ENCODE measurements at places on chromosomes 2 and 18.

- no peak for DNase-seq
Measured at GRCh38 chr2:219739066-219739465, 111.6 kb downstream of the SLC4A3 start.

DNA sequence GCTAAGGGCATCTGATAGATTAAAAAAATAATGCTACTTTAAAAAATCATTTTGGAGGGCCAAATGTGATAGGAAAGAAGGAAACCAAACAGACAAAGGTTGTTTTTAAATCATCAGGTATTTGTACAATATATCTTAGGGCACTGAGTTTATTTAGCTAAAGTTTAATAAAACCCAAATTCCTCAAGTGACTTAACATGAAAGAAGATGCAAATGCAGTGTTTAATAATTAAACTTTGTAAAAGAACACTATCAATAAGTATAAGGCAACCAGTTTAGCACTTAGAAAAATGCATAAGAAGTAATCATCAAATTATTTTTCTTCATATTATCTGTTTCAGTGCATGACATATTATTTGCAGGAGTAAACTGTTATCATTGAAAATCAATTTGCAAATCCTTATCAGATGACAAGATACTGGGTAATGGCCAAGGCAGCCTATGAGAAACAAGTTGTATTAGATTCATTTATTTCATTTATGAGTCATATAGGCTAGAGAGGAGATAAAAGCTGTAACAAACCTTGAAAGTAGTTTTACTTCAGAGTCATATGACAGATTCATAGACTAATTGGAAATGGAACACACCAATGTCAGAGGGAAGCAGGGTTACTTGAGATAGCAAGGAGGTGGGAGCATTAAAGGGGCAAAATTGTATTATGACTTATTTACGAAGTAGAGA lies 165.5 kb downstream of the GCA start:
- no peak for DNase-seq

- DNase-seq: no peak
Measured at GRCh38 chr2:232174662-232175061, 203.9 kb upstream of the ALPP start.

- DNase-seq: no peak
Measured at GRCh38 chr2:2981000-2981399, 396.6 kb downstream of the EIPR1 start.

DNA sequence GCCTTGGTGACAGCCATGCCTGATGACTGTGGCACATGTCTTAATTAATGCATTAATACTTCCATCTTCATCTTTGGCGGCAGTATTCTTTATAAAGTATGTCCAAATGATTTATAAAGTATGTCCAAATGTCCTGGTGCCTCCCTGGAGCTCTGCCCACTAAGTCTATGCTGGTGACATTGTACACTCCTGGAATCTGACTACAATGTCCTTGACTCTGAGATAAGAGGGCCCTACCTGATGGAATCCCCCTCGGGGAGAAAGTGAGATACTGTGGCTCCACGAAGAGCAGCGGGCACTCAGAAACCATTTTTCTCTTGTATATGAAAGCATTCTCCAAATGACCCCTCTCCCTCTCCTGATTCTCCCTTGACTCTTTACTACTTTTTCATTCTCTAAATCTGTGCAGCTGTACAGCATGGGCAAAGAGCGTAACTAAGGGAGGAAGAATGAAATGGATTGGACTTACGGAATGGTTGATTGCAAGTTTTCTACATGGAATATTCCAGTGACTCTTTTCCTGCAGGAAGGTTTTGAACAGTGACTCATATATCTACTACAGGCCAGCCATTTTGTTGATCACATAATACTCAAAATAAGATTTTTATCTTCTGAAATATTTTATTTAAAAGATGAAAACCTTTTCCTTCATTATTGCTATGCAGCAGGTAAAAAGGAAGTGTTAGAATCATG lies 17.3 kb downstream of the RAB12 start:
- no peak for DNase-seq

Data from RWPE2 (cell line).